ENCODE measurements at places on chromosomes 16 and 17.

DNA sequence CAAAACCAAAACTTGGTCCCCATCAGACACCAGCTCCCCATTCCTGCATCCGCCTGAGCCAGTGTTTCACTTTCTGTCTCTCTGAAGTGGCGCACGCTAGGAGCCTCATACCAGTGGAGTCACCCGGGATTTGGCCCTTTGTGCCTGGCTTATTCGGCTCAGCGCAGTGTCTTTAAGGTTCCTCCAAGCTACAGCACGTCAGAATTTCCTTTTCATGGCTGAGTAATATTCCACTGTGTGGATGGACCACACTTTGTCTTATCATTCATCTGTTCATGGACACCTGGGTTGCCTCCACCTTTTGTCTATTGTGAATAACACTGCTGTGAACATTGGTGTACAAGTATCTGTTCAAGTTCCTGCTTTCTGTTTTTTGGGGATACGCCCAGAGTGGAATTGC, 45.2 kb upstream of the CHMP6 start:
- peak; percentile 1 for DNase-seq

DNA sequence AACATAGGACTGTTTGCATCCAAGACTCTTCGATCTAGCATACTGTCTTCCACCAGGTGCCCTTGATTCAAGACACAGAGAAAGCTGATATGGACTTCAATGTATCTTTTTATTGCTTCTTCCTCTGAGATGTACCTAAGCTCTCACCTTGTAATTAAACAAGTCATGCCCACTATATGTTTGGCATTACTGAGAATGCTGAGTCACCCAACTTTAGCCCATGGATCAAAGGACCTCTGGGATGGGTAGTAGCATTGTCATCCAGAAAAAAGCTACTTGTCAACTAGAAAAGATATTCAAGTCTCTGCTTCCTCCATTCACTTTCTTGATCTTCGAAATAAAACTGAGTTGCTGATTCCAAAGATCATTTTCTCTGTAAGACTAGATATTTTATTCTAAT, 37.8 kb downstream of the CDH8 start:
- DNase-seq, result no peak

DNA sequence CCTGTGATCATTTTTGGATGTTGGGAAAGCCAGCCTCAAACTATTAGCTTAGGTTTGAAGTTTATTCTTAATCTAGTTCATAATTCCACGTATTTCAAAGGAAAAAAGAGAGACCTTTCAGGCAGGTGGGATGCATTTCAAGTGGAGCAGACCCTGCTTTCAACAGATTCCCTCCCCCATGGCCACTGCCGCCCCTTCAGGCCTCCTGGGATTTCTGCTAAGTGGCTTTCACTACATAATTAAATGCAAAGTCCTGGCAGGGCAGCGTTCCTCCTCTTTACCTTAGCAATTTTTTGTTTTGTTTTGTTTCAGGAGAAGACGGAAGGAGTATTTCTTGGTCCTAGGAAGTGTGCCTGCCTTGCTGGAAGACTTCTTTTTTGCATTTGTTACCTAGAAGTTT, 36.6 kb downstream of the MAF start:
- peak; percentile 24 for DNase-seq

DNA sequence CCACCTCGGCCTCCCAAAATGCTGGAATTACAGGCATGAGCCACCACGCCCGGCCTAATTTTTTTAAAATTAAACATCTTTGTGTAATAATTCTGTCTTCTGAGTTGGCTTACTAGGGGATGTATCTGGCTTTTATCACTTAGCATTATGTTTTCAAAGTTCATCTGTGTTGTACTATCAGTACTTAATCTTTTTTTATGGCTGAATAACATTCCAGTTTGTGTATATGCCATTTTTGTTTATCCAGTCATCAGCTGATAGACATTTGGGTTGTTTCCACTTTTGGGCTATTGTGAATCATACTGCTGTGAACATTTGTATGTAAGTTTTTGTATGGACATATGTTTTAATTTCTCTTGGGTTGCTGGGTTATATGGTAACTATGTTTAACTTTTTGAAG, 69.0 kb downstream of the CHD9 start:
- no peak for DNase-seq

DNA sequence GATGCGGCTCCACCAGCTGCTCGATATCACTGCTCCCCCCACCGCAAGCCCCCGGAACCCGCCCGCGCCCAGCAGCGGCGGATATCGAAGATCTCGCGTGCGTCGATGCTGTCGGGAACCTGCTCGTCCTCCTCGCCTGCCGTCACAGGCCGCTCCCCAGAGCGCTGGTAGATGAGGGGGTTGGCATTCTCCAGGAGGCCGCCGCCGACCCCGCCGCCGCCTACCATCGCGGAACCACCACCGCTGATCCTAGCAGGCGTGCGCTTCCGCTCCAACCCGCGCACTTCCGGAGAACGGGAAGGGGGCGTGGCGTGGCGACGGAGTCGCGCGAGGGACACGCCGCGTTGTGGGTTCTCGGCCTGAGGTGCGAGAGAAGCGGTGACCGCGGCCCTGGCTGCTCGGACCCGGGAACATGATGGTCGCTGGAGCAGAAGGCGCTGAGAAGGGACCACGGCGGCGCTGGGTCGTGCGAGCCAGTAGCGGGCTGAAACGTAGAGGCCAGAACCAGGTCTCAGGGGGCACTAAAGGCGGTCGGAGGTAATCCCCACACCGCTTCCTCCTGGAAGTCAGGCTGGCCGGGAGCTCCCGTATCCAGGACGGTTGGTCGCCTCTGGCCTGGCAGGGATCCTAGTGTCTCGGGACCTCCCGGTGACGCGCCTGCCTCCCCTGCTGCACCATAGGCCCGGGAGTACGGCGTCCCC, at the start of gene CIAO2B:
CIAO2B (minus strand) TSS at position 265 of the 701 bp plus-strand sequence; CDS start at position 227, 38 bp downstream.
- DNase-seq, result peak; percentile 76

DNA sequence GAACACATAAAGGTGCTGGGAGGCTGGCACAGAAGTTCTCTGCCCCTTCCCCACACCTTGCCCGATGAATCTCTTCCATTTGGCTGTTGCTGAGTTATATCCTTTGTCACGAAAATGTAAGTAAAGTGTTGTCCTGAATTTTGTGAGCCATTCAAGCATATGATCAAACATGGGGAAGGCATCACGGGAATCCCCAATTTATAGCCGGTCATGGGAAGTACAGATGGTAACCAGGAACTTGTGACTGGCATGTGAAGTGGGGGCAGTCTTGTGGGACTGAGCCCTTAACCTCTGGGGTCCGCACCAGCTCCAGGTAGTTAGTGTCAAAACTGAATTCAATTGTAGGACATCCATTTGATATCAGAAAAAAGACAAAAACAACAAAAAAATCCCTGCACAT, 13.2 kb downstream of the TOM1L2 start:
- DNase-seq, result no peak

- no peak for DNase-seq
These were observed 120.8 kb upstream of the SEC14L1 start for GRCh38 chr17:77019893-77020379.

- peak; percentile 69 for DNase-seq
These were observed 4.2 kb upstream of the FBXL16 start for GRCh38 chr16:709566-710499.

DNA sequence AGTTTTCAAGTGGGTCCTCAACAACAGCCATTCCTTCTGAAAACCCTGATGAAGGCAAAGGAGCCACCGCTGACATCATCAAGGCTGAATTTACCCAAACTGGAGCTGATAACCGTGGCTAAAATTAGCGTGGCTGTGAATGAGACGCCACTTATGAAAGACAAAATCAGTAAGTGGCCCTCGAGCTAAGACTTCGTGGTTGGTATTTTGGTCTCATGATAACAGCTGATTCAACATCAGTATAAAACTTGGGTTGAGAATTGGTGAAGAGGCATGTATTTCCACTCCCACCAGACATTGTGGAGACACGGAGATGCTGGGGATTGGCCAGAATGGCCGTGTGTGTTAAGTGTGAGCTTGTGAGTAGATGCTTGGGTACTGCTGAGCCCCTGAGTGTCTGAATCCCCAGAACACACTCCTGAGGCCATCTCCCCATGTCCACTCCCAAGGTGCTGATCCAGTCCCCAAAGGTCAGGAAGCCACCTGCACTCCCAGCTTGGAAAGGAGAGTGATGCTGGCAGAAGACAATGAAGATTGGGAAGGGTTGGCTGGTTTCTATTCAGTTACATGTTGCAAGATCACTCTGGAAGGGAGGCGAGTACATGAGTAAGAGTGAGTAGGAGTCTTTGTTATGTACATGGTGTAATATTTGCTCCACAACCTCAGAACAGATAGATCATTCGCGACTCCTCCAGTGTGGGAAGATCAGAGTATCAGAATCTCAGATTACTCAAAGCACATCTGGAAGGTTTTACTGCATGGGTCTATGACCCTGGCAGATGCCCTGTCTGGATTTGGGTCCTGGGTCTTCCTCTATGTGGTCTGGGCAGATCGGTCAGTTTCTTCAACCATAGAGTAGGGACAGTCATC, 207.7 kb downstream of the HS3ST3A1 start:
- no peak for DNase-seq

- DNase-seq, result no peak
These were observed 12.1 kb upstream of the NLRC5 start for GRCh38 chr16:56977216-56977615.

DNA sequence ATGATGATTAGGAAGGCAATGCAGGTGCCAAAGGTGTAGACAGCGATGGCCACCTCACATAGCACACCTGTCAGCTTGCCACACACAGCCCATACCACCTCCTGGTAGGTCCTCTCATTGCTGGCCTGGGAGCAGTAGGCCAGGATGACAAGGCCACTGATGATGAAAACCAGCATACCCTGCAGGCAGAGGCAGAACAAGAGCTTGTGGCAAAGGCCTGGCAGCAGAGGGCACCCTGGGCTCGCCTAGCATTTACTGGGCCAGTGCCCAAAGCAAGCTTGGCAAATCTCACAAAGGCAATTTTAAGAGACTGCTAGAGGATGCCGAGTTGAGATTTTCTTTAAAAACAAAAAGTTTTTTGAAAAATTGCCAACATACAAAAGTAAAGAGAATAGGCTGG, 5.9 kb downstream of the SLC38A7 start:
- no peak for DNase-seq

DNA sequence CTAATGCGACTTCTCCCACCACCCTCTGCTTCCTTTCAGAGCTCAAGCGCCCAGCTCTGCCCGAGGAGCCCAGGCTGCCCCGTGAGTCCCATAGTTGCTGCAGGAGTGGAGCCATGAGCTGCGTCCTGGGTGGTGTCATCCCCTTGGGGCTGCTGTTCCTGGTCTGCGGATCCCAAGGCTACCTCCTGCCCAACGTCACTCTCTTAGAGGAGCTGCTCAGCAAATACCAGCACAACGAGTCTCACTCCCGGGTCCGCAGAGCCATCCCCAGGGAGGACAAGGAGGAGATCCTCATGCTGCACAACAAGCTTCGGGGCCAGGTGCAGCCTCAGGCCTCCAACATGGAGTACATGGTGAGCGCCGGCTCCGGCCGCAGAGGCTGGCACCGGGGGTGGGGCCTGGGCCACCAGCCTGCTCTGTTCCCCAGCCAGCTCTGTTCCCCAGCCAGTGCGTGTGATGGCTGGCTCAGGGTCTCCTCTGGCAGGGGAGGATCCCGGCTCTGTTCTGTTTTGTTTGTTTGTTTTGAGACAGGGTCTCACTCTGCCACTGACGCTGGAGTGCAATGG, 18.7 kb downstream of the CRISPLD2 start:
- DNase-seq, result no peak

DNA sequence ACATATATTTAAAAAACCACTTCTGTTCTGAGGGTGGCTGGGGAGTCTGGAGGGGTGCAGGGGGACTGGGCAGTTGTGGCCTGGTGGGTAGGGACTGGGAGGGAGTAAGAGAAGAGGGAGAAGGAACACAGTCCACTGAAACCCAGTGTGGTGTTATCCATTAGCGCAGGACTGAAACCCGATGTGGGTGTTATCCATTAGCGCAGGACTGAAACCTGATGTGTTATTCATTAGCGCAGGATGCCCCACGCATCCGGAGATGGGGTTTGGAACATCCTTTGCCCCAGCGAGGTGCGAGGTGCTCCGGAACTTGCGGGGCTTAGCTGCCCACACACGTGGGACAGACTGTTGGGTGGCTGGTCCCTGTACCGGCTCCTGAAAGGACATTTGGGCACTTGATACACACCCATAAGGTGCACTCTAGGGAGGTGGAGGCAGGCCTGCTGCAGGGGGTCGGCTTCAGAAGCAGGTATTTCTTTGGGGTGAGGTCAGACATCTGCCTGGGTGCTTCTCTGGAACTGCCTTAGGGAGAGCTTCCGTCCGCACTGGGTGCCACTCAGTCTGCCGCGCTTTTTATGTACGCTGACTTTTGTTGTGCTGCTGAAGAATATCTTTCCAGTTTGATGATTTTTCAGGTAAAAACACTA, 20.3 kb upstream of the FASN start:
- no peak for DNase-seq

- no peak for DNase-seq
These were observed 1.0 kb upstream of the B9D1 start for GRCh38 chr17:19363460-19364035.

DNA sequence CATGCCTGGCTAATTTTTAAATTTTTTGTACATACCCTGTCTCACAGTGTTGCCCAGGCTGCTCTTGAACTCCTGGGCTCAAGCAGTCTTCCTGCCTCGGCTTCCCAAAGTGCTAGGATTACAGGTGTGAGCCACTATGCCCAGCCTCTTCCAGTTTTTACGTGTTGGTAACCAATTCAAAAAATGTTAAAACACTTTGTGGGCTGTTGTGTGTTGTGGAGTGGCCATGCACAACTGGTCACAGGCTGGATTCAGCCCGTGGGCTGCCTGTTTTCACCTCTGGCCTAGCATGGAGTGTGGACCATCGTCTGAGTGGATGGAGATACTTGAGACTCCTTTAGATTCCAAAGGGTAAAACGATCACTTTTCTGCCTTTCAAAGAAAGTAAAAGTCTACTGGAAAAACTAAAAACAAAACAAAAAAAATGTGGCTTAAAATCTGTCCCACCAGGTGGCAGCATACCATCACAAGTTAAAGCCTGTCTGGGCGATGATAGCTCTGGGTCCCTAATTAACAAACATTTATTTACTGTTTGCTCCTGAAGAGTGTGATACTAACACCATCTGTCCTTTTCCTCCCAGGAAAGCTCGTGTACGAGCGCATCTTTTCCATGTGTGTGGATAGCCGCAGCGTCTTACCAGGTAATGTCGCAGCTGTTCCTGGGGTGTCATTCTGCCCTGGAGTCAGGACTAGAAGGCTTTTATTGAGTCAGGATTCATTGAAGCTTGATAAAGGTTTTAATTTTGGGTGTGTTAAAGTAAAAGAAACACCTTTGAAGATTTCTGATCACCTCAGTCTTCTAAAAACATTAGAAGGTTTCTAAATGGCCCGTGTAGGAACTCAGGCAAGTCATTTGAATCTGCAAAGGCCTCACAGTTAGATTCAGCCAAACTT, 45.8 kb downstream of the VPS35L start:
- DNase-seq, result no peak

- DNase-seq, result no peak
These were observed 36.2 kb upstream of the TEKT3 start for GRCh38 chr17:15377616-15378015.

- DNase-seq, result no peak
These were observed 3.1 kb downstream of the CLCN7 start for GRCh38 chr16:1471569-1472194.

- no peak for DNase-seq
These were observed 59.2 kb upstream of the GOT2 start for GRCh38 chr16:58793366-58793765.

- peak; percentile 54 for DNase-seq
These were observed 3.5 kb upstream of the ARMC5 start for GRCh38 chr16:31455601-31456314.

Measured in WTC11 (cell line).